ENCODE measurements at places on chromosomes 3 and 15. TPM values are rescaled to one million over a fixed set of nuclear protein-coding genes. Genes with fewer than 3 reads are reported as not detected.
A peak's percentile ranks its signal among the peaks of the same experiment; 100 is the strongest.

DNA sequence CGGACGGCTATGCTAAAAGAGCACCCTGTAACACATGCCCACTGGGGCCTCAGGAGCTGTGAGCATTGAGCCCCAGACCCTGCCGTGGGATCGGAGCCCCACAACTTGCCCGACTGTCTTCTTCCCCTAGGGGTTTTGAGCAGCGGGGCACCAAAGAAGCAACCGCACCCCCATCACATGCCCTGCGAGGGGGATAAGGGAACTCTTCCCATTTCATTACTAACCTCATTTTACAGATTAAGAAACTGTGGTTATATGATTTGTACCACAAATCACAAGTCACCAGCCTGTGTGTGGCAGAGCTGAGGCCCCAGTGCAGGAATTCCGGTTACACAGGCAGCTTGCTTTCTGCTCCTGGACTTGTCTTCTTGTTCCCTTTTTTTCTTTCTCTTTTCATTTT lies 86.2 kb downstream of the CD47 start:
- no peak for DNase-seq
- H3K4me1 ChIP-seq = no peaks in the 10 kb centered on the region
- H3K27ac ChIP-seq = no peak overlapping the region
- H3K36me3 ChIP-seq = no peaks in the 10 kb centered on the region

GRCh38 chr3:48855681-48856447 lies 8.2 kb upstream of the PRKAR2A start:
- H3K27me3 ChIP-seq = no peaks in the 10 kb centered on the region
- H3K4me3 ChIP-seq = no peak overlapping the region
- H3K36me3 ChIP-seq = peaks cover 8% of the 10 kb centered on the region
- no peak for DNase-seq

DNA sequence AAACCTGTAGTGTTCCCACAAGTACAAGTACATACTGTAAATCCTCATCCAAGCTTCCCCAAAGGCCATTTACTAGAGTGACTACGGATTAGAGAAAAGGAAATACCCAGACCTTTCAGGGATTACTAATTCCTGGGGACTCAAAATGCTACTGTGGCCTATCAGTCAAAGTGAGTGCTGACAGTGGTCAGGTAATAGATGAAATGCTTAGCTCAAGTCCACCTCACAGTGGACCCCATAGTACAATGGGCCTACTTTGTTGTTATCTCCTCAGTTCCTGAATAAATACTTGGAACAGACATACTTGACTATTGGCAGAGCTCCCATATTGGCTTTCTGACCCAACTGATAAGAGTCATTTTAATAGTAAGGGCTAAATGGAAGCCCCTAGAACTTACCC lies 61.6 kb downstream of the MAP4 start:
- H3K36me3 ChIP-seq = peaks cover 5% of the 10 kb centered on the region
- no peaks in the 10 kb centered on the region for H3K27me3 ChIP-seq
- H3K4me1 ChIP-seq = peaks cover 2% of the 10 kb centered on the region
- no peak for DNase-seq
- H3K4me3 ChIP-seq = no peak overlapping the region

GRCh38 chr3:52456169-52456799 lies 880 bp downstream of the NISCH start:
- peaks cover 16% of the 10 kb centered on the region for H3K36me3 ChIP-seq
- peak; percentile 83 for DNase-seq
- peaks cover 23% of the 10 kb centered on the region for H3K4me1 ChIP-seq
- no peaks in the 10 kb centered on the region for H3K27me3 ChIP-seq
- peak overlapping the region; percentile 94 for H3K27ac ChIP-seq

GRCh38 chr3:108806316-108806715 lies 16.3 kb upstream of the TRAT1 start:
- no peaks in the 10 kb centered on the region for H3K4me1 ChIP-seq
- H3K27me3 ChIP-seq = peaks cover 6% of the 10 kb centered on the region
- no peaks in the 10 kb centered on the region for H3K36me3 ChIP-seq
- no peak overlapping the region for H3K4me3 ChIP-seq
- no peak overlapping the region for H3K27ac ChIP-seq

- no peak for DNase-seq
- no peaks in the 10 kb centered on the region for H3K4me1 ChIP-seq
These were observed 417.1 kb upstream of the ARHGEF26 start for GRCh38 chr3:153704115-153704514.

DNA sequence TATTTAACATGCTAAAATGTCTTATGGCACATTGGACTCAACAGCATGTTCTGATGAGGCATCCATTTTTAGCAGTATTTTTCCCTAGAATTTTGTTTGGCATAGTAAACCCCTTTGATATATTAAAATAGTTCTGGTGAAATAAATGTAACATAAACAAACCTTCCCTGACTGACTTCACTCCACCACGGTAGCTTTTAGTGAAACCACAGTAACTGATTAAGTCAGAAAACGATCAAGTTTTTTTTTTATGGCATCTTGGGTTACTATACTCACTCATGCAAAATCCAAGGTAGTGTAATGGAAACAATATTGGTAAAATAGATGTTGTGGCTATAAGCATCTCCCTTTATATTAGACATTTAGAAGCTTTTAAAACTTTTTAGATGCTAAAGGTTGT lies 2.8 kb downstream of the SERP1 start:
- H3K27me3 ChIP-seq = no peaks in the 10 kb centered on the region
- no peak overlapping the region for H3K27ac ChIP-seq
- no peak overlapping the region for H3K4me3 ChIP-seq
- no peak for DNase-seq

The MYO5C gene
- 2.7 TPM for total RNA-seq

The NOX5 gene
- total RNA-seq = not detected

The SLC22A14 gene
- 0.47 TPM for total RNA-seq

The GP9 gene
- total RNA-seq = not detected

The ZNF619 gene
- total RNA-seq = 6.7 TPM
